ENCODE measurements at places on chromosomes 1 and 21.

- DNase-seq = no peak
Observed at GRCh38 chr1:95380909-95381308, 146.9 kb downstream of the RWDD3 start.

DNA sequence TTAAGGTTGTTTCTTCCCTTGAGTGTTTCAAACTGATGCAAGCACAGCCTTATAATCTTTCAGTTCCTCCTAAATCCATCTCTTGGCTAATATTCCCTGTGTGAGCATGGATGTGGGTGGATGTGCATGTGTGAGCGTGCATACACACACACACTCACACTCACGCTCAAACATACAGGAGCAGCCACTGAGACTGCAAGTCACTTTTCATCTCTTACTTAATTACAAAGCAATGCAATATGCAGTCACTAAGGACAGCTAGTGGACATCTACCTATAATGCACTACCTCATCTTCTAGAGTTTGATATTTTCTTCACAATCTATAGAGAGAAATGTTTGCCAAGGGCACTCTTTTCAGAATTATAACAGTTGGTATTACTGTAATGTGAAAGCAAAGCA lies 1.4 kb downstream of the ESRRG start:
- no peak for DNase-seq

DNA sequence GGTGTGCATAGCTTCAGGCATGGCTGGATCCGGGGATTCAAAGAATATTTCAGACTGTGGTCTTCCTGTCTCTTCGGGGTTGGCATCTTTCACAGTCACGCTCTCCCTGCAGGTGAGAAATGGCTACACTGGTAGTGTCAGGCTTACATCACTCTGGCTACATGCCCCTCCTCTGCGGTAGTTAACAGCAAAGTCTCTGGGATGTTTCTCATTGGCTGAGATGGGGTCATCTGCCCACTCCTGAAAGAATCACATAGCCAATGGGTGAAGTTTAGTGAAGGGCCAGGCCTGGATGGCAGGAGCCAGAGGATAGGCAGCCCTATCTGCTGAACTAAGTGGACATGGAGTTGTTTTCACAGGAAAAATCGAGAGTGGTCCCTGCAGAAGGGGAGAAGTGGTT lies 356.5 kb downstream of the MATN1 start:
- DNase-seq = no peak

DNA sequence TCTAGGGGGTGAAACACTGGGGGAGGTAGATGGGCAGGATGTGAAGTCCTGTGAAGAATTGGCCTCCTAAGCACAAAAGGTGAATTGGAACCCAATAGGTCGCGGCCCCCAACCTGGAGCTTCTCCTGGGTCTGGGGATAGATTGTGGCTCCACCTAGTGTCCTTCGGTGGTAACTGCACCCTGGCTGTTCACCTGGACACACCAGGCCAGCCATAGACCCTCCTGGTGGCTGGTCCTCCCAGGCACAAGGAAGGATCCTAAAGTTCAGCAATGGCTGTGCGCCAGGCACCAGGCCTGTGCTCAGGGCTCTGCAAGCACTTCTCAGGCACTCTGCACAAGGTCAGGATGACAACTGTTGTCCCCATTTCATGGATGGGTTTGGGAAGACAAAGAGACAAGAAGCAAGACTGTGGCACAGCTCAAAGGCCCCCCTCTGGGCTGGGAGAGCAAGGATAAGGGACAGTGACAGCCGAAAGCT lies 13.5 kb downstream of the ESPN start:
- no peak for DNase-seq

GRCh38 chr21:24183077-24183476 lies 1424.2 kb downstream of the MRPL39 start:
- DNase-seq = no peak

DNA sequence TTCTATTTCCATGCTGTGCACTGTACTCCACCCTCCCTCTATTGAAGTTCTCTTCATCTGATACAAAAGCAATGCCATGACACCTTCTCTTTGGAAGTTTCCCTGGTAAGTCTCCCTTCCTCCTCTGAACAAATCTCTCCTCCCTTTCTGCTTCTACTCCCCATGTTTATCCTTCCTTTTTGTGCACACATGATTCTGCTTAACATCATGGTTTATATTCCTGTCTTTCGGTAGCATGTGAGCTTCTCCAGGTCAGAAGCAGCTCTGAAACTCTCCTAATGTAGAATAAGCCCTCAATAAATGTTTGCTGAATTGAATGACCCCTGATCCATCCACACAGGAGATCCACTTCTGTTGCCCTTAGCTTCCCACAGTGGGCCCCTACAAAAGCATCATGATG lies 328.6 kb downstream of the PLPP3 start:
- DNase-seq = no peak

DNA sequence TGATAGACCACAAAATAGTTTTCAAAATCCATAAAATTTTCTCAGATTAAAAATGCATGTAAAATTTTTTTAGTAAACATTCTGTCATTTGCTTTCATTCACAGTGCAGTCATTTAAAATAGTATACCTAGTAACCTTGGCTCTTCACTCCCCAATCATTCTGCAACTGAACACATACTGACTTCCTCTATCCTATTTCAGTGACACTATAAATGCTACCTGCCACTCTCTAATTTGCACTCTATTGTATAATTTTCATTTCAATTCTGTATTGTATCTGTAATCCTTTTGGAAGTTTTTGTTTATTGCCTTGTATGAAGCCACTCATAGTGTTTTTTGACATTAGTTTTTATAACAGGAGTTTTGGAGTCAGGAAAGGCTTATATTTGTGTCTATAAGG lies 1029.1 kb upstream of the NCAM2 start:
- DNase-seq = no peak

DNA sequence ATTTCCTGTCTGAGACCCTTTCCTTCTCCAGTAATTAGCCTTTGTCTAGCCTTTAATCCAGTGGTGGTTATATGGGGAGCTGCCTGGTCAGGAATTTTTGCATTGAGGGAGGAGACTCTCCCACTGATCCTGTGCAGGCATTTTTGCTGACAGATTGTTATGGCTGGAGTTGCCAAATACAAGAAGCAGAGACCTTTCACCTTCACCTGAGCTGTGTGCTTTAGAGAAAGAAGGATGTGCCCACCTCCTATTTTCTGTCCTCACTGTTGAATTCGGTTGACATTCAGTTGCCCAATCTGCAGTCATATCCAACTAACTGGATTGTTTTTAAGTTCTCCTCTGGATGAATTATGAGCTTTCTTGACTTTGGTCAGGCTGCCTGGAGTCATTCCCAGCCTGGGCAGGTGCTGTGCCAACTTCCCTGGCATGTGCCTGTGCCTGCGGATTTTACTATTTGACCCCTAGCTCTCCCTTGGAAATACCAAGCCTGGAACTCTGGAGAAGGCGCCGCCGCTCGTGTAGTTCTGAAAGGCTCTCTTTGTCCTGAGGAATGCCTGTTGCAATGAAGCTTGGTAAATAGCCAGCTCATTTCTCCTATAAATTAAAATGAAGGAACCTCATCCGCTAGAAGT lies 143.9 kb downstream of the NOS1AP start:
- DNase-seq = no peak

DNA sequence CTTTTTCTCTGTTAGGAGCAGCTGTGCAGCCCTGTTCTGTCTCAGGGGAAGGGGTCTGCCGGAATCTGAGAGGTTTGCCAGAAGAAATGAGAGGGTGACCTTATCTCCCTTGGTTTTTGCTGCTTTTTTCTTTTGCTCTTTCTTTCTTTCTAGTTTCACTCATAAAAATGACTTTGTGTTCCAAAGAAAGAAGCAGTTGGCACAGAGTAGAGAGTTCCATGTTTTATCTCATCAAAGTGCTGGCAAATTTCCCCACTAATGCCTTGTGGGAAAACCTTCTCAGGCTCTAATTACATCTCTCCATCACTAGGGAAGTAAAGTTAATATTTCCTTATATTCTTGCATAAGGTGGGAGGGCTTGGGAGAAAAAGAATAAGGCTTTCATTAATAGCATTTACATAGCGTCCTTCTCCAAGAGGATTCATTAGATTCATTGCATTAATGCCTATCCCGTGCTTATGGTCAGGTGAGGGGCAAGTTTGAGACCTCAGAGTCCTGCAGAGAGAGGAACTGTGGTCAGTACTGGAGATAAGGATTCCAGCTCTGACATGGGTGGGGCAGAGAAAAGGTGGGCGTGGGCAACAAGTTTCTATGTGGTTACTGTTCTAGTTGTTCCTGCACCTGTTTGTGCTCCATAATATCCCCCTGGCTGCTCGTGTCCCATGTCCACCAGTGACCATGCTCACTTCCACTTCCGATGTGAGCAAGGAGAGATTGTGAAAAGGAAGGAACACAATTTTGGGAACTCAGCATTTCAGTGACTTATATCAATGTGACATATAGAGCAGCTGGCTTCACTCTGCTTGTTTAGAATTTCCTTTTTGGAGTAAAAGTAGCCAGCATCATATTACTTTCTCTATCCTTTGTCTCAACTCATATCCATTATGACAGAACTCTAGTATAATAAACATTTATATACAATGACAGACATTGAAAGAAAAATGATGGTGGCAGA lies 79.5 kb downstream of the DISC1 start:
- DNase-seq = no peak

DNA sequence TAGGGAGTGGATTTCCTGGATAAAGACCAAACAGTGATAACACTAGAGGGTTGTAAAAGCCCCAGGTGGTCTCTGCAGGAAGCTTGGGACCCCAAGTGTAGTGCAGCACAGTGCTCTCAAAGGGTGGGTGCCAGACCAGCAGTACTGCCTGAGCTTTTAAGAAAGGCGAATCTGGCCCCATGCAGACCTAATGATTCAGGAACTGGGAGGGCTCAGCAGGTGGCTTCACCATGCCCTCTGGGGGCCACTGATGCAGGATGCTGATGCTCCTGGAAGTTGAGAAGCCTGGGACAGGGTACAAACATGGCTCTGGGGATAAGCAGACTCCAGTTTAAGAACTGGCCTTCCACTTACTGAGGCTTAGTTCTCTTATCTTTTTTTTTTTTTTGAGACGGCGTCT lies 29.1 kb upstream of the NEK2 start:
- DNase-seq = no peak

GRCh38 chr21:40505244-40505643 lies 341.7 kb downstream of the DSCAM start:
- DNase-seq = no peak

DNA sequence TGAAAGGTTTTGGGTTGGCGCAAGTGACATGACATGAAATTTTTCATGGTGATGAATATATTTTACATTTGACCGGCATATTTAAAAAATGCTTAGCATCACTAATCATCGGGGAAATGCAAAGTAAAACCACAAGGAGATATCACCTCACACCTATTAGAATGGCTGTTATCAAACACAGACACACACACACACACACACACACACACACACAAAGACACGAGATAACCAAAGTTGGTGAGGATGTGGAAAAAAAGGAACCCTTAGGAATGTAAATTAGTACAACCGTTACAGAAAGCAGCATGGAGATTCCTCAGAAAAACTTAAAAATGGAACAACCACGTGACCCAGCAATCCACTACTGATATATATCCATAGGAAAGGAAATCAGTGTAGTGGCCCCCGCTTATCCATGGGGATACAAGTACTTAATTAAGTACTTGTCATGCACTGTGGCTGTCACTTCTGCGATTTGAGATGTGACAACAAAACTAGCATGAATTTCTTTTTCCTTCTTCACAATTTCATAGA lies 15.9 kb upstream of the PRELP start:
- DNase-seq = no peak

GRCh38 chr1:223704921-223705878 lies 7.1 kb upstream of the CAPN2 start:
- no peak for DNase-seq

DNA sequence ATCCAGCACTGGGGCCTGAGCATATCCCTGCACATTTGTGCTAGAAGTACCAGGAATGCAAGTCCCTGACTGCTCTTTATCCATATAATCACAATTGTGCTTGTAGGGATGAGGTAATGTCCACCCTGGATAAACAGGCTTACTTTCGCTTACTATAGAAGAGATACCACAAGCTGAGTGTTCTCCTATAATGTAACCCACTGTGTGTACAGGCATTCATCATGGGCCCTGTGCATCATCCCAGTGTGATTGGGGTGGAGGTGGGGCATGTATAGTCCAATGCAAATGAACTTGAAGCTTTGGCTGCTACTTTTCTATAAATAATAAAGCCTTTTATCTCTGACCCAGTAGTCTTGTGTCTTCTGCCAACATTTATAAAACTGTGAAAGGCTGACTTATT lies 69.3 kb downstream of the MAN1A2 start:
- DNase-seq = no peak

DNA sequence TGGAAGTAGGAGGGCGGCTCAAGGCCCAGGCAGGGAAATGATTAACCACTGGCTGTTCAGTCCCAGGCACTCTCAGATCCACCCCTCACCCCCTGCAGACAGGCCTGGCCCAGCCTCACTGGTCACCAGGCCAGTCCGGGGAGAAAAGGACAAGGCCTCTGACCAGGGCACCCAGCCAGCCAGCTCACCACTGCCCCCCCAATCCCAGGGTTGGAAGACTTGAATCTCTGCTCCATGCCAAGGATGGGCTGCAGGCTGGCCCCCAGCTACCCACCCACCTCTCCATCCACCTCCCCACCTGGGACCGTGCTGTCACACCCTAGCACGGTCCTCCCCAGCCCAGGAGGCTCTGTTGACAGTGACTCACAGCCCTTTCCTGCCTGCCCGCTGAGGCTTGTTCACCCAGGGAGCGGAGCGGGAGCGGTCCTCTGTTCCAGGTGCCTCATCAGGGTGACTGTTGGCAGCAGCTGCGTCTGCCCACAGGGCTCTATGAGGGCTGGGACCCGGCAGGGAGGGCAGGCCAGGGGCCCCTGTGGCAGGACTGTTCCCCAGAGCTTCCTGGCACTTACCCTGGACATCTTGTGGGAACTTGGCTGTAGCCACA lies 2.2 kb downstream of the LAD1 start:
- DNase-seq = peak; percentile 14

DNA sequence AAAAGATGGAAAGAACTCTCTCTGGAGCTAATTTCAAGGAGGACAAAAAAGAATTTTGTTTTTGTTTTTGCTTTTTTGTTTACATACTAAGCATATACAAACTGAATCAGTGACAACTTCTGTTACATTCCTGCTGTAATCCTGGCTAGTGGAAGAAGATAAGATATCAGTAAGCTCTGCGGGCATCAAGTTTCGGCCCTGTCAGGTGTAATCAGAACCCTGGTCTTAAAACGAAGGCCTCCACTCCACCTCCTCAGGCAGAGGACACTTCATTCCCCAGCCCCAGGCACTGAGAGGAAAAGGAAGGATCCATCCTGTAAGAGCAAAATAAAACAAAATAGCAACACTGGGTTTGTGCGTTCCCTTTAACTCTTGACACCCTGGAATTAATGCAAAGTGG lies 88.9 kb upstream of the ARHGAP29 start:
- no peak for DNase-seq

GRCh38 chr1:109466452-109467300 lies at the start of gene SYPL2:
TSS of gene SYPL2 (plus strand) at chr1:109466546. CDS start at chr1:109466844, 298 bp downstream.
- DNase-seq = no peak

GRCh38 chr21:25560271-25560685 lies 47.0 kb downstream of the MRPL39 start:
- DNase-seq = no peak

- DNase-seq = no peak
Observed at GRCh38 chr1:44048532-44049215, 17.4 kb upstream of the SLC6A9 start.

DNA sequence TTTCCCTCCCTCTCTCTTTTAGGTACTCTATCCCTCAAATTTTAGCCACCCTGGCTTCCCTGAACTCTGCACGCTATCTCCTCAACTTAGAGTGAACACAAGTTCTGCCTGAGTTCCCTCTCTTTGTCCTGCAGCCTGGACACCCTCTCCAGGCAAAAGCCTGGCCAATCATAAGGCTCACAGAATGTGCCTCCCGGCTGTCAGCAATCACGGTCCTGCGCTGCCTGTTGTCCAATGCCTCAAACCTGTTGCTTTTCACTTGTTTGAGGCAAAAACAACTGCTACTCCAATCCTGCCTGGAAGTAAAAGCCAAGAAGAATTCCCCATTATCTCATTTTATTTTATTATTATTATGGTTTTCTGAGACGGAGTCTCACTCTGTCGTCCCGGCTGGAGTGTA lies 66.1 kb downstream of the LGR6 start:
- no peak for DNase-seq

All from cortex of kidney (tissue), 1 donor.